GM23248 (cell line): ENCODE measurements at places on chromosomes 2 and 18.
A peak's percentile ranks its signal among the peaks of the same experiment; 100 is the strongest.

DNA sequence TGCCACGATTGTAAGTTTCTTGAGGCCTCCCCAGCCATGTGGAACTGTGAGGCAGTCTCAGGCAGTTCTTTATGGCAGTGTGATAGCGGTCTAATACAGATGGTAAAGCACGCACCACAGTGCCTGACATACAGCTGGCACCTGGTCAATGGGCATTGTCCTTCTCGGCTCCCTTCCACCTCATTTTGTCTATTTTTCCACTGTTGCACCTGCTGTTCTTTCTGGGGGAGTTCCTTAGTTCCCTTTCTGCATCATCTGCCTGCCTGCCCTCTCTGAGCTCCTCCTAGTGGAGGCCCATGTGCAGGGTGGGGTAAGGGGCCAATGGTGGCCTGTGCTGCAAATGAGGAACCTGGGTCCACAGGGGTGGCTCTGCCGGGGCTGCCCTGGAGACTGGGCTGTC is 157.6 kb downstream of the LPIN1 start:
- DNase-seq: no peak

GRCh38 chr2:9250091-9250490 is 43.5 kb downstream of the ASAP2 start:
- no peak for DNase-seq

DNA sequence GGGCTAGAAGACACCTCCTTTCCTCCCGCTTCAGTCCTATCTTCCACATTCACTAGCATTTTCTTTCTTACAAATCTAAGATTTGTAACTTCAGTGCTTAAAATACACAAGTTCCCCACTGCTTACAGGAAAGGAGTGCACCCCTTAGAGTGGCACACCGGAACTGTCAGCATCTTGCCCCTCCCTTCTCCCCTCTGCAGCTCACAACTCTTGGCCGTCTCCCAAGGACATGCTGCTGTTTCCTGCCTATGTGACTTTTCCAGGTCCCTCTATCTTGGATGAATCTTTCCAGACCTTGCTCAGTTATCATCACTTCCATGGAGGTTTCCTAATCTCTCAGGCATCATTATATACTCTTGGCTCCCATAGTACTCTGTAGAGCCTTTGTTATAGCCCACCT is 334.8 kb downstream of the CELF4 start:
- no peak for DNase-seq

GRCh38 chr2:223439786-223440185 is 162.4 kb downstream of the SCG2 start:
- no peak for DNase-seq

DNA sequence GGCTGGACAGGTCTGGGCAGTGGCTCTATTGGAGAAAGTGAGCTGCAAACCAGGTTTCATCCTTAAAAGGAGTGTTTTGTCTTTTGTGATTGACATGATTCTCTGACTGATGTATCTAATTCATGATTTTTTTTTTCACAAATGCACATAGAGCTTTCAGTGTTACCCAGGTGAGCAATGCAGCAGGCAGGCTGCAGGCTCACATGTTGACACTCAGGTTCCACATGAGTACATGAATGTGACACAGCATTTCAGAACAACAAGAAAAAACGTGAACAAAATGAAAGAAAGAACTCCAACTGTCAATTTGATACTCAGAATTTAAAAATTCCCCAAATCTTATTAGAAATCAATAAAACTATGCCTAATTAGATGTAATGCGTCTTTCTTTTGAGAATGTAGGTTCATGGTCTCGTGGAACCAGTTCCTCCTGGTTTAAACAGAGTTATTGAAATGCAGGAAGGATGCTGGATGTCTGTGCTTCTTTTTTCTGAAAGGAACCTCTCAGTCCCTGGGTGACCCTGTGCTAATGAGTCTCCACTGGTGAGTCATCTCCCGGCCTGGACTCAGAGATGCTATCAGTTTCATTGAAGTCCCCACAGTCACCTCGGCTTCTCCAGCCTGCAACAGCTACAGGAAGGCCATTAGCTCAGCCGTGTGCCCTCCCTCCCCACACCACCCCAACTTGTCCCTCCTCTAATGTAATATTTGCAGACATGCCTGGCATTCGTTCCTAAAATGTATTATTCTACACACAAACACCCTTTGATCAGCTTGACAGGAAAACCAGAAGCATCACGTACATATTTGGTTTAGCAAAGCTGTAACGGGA is 430.4 kb downstream of the LPIN1 start:
- peak; percentile 85 for DNase-seq
